ENCODE measurements at places on chromosomes 1 and 21. TPM values are rescaled to one million over a fixed set of nuclear protein-coding genes. Genes with fewer than 3 reads are reported as not detected.

Gene CHI3L2
- 23.6 TPM for total RNA-seq

Gene CR1L
- total RNA-seq: 0.60 TPM

Gene FAM78B
- 0.64 TPM for total RNA-seq

Gene SPRR4
- total RNA-seq: not detected

Gene CCT8
- 179 TPM for total RNA-seq

Gene TMEM269
- total RNA-seq: 0.31 TPM

Gene FAM131C
- not detected for total RNA-seq

Gene RBM11
- 1.6 TPM for total RNA-seq

Gene AGTRAP
- total RNA-seq: 13.9 TPM

Gene IER5
- total RNA-seq: 155 TPM

Gene OVAAL
- not detected for total RNA-seq

Gene HMCN1
- 0.27 TPM for total RNA-seq

Gene RABGAP1L
- total RNA-seq: 126 TPM

Gene CEP104
- total RNA-seq: 45.1 TPM

GRCh38 chr1:113201560-113201959, 128.6 kb downstream of the LRIG2 start:
- no peak for DNase-seq

- DNase-seq: no peak
These were observed 14.4 kb downstream of the SMYD3 start for GRCh38 chr1:246492611-246493245.

GRCh38 chr1:101905283-101905835, 91.4 kb downstream of the OLFM3 start:
- DNase-seq: no peak

DNA sequence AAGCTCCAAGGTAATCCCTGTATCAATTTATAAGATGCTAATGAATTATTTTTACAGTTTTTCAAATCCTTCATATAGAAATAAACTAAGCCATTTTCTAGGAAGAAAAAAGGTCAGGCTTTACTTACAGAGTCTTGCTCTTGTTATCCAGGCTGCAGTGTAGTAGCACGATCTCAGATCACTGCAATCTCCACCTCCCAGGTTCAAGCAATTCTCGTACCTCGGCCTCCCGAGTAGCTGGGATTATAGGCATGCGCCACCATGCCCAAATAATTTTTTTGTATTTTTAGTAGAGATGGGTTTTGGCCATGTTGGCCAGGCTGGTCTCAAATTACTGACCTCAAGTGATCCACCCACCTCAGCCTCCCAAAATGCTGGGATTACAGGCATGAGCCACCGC, 27.0 kb downstream of the RERE start:
- no peak for DNase-seq

GRCh38 chr1:205382561-205382960, 25.8 kb upstream of the KLHDC8A start:
- DNase-seq: no peak

- DNase-seq: no peak
These were observed 3.0 kb downstream of the RWDD3 start for GRCh38 chr1:95236784-95237575.

DNA sequence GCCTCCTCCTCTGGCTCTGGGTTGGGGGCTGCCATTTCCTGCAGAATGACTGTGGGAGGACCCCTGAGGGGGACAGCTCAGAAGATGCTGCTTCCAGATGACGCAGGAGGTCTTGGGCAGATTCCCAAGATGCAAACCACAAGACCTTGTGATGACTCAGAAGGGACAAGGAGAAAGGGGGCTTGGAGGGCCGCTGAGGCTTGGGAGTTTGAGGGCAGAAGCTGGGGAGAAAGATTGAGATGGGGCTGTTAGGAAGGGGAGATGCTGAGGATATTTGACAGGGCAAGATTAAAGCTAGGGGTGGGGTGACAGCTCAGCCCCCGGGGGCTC, 7.5 kb downstream of the PTPRU start:
- no peak for DNase-seq

DNA sequence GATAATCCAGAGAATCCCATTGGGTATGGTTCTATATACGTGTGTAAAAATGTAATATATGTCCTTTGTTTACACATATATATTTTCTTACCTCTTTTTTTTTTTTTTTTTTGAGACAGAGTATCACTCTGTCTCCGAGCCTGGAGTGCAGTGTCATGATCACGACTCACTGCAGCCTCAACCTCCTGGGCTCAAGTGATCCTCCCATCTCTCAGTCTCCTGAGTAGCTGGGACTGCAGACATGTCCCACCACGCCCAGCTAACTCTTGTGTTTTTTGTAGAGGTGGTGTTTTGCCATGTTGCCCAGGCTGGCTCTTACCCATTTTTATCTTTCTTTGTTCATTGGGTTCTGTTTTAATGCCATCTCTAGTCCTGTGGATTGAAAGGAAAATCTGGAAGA, 59.5 kb downstream of the ZBTB17 start:
- no peak for DNase-seq

GRCh38 chr1:62407398-62408009, 29.3 kb upstream of the USP1 start:
- no peak for DNase-seq

DNA sequence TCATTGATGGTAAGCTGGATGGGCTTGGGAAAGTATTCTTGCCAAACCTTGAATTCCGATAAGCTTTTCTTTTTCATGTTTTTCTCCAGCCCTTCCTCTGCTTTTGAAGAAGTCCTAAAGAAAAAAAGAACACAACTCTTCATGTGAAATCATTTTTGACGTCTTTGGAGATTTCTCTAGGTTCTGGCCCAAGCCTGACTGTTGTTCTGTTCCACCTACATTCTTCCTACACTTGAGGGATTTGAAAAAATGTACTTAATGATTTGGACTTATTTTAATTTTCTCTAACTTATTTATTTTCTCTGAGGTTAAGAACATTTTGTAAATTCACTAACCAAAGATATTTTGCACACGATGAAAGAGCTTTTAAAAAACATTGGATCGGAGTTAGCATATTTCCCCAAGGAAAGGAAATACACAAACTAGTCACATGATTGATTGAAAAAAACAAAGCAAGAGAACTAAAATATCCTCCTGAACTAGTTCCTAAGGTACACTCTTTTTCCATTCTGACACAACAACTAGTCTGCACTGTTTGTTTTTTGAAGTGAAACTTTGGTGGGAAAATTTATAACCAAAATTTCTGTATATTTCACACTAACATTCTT, 82.3 kb downstream of the LTN1 start:
- DNase-seq: no peak

GRCh38 chr1:216420263-216420662, 3.0 kb downstream of the USH2A start:
- no peak for DNase-seq

GRCh38 chr1:203166192-203166940, 9.3 kb downstream of the MYBPH start:
- DNase-seq: no peak

- no peak for DNase-seq
These were observed 51.3 kb upstream of the ATP1A1 start for GRCh38 chr1:116321766-116322175.

DNA sequence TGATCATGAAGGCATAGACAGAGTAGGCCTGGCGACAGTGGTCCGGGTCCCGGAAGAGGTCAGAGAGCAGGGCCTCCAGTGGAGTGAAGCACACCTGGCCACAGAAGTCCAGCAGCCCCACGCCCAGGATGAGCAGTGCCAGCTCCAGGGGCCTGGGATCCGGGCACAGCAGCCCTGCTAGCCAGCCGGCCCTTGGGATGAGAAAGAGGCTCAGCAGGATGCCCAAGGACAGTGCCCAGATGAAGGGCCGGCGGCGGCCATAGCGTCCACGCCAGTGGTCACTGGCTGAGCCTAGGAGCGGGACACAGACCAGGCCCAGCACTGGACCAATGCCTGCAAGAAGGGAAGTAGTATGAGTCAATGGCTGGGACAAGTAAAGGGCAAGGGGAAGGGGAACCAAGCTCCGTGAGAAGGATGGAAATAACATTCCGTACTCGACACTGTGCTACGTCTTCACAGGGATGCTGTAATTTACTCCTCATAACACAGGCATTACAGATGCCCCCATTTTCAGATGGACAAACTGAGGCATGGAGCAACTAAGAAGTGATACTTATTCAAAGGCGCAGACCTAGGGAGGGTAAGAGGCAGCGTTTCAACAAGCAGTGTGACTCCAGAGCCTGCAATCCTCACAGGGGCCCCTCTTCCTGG, 16.9 kb downstream of the SLC45A3 start:
- DNase-seq: no peak

GRCh38 chr1:225961659-225962439, 20.8 kb upstream of the LEFTY2 start:
- DNase-seq: no peak

DNA sequence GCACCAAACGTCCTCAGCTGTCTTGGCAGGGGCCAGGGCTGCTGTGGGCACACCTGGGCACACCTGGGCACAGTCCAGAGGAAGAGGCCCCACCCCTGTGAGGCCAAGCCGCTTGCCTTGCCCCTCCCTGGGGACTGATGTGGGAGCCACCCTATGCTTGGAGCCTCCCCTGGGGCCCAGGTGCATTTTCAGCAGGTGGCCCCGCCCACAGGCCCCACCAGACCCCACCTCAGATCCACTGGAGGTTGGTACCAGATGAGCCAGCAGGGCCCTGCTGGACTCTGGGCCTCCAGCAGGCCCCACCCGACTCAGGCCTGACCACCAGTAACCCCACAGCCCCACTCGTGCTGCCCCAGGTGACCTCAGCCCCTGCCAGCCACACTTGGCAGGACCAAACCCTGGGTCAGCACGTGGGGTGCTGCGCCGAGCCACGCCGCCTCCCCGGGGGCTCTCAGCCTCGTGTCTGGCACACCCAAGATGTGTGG, 8.8 kb downstream of the SLC19A1 start:
- no peak for DNase-seq

DNA sequence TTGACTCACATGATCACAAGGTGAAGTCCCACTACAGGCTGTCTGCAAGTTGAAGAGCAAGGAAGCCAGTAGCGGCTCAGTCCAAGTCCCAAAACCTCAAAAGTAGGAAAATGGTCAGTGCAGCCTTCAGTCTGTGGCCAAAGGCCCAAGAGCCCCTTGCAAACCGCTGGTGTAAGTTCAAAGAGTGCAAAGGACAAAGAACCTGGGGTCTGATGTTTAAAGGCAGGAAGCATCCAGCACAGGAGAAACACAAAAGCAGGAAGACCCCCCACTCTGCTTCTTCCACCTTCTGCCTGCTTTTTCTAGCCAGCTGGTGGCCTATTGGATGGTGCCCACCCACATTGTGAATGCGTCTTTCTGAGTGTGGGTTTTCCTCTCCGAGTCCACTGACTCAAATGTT, 2222.6 kb downstream of the MRPL39 start:
- no peak for DNase-seq

DNA sequence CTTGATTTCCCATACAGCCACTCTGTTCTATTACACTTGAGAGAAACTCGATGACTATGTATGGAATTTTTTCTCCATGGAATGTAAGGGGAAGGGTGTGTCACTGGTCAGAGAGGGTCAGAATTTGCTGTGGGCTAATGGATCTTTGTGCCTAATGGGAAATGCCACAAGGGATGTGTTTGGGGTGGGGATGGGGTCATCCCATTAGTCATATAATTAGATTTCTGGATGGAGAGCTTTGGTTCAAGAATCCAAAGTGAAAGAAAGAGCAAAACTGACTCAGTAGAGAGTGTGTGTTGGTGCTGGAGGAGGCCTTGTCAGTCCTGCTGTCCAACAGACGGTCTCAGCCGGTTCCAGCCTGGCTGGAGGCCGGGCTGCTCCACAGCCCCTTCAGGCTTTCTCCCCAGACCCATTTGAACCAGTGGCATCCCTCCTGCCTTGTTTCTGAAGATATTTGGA, 86.4 kb downstream of the LAMC2 start:
- DNase-seq: no peak

DNA sequence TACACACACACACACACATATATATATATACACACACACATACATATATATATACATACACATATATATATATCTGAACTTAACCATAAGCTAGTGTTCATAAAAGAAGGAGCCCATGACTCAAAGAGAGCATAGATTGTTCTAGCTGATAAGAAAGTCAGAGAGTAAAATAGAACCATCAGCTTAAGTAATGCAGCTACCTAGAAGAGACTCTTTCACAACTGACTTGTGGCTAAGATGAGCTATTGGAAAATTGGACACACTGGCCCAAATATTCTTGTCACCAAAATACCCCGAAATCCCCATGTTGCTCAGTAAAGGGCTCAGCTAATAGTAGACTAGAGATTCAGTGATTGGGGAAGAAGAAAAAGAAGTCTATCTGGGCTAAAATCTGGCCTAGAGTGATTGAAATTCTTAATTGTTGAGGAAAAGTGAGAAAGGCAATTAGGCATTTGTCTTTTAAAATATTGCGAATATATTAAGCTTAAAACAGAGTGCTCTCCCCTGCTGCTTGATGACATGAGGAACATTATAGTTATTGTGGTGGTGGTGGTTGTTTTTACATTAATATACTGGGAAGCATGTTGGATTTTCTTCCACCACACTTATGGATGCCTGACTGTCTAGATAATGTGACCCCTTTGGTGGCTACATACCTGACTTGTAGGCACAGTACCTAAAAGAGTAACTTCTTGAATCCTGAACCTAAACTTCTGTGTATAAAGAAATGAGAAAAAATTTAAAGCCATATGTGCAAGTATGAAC, 6.3 kb downstream of the SLAMF1 start:
- no peak for DNase-seq

- no peak for DNase-seq
These were observed 63.9 kb upstream of the GRIK3 start for GRCh38 chr1:37098237-37098636.

- no peak for DNase-seq
These were observed 333.8 kb downstream of the ZP4 start for GRCh38 chr1:237556911-237557310.

- DNase-seq: no peak
These were observed 15.1 kb upstream of the AIM2 start for GRCh38 chr1:159091607-159092031.

GRCh38 chr1:12439073-12439472, 178.9 kb downstream of the DHRS3 start:
- DNase-seq: no peak

GRCh38 chr1:9844756-9845155, 21.0 kb upstream of the CLSTN1 start:
- DNase-seq: no peak

DNA sequence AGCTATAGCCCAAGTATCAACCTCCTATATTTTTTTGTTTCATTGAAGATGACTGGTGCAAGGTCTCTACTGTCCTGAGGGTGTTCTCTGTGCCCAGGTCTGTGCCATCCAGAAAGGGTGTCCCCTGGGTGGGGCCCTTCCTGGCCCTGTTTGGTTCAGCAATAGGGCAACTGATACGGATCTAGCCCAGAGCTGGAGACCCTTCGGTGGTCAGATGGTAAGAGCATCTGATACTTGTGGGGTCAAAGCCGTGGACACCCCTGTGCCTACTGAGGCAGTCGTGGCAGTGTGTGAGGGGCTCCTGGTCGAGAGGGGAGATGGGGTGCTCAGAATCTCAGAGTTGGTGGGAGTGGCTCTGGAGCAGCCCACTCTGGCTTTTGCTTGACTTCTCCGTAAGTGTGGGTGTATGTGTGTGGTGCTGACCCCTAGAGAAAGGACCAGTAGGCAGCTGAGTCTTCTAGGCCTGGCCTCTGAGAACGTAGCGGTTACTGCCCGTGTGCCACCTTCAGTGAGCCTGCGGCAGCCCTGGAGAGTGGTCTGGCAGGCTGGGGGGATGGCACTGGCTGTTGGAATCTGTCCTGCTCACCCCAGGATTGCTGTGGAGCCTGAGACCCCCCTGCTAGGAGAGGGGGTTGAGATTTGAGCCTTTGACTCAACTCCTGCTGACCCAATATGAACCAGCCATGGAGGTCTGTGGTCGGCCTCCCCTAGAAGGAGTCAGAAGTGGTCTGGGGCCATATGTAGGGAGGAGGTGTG, 2.7 kb downstream of the AMPD2 start:
- DNase-seq: no peak

- DNase-seq: no peak
These were observed 48.5 kb upstream of the ACOT11 start for GRCh38 chr1:54499360-54500106.

GRCh38 chr1:63116016-63116415, 206.4 kb upstream of the FOXD3 start:
- DNase-seq: no peak
